B cell (primary cell): ENCODE measurements at places on chromosomes 3 and 15. TPM values are rescaled to one million over a fixed set of nuclear protein-coding genes. Genes with fewer than 3 reads are reported as not detected.

AHSG gene
- polyA plus RNA-seq, result not detected in 2 replicates

DUSP7 gene
- polyA plus RNA-seq, result 2.9 and 5.1 TPM in 2 replicates

SERINC4 gene
- 0.10 TPM in 1 of 2 replicates, not detected in the other for polyA plus RNA-seq

AQP9 gene
- polyA plus RNA-seq, result 0.10 and 0.17 TPM in 2 replicates

P2RY13 gene
- polyA plus RNA-seq, result 0.13 and 0.92 TPM in 2 replicates

IQSEC1 gene
- polyA plus RNA-seq, result 96.7 and 133 TPM in 2 replicates
